Renal cortex interstitium (tissue), 15 donors: ENCODE measurements at places on chromosomes 13 and 19.

DNA sequence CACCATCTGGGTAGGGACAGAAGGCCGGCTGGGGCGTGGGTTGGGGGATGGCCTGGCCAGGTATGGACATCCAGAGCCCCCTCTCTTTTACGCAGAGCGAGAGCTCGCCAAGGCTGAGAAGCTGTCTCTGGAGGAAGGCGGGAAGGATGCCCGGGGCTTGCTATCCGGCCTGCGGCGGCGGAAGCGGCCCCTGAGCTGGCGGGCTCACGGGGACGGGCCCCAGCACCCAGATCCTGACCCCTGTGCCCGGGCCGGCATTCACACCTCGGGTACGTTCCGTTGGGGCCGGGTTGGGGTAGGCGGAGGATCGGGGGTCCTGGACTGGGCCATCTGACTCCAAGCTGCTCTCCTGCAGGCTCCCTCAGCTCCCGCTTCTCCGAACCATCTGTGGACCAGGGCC, 8.7 kb upstream of the SCN1B start:
- DNase-seq = no peak

GRCh38 chr19:1523412-1524286, at the start of gene PLK5:
PLK5 (plus strand) TSS chr19:1524077; CDS start chr19:1526997, 2,920 bp downstream.
- DNase-seq = no peak

DNA sequence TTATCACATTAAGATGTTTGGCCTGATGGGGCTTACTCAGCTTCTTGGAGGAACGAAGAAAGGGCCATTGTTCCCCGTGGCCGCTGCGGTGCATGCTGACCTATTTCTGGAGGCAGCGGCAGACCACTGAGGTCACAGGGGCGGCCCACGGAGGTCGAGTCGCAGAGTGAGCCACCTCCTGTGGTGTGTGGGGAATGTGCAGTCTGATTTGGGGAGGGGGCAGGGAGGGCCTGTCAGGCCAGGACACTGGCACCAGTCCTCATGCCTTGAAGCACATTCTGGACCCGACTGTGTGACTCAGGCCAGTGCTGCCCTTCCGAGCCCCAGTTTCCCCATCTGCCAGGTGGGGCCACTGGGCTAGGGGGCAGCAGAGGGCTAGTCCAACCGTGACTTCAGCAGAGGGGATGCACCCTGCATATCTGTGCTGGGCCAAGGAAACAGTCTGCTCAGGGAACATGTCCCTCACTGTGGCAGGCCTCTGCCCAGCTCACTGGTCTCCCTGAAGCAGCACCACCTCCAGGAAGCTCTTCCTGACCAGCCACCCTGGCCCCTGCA, 6.3 kb downstream of the SLC7A10 start:
- DNase-seq = no peak

DNA sequence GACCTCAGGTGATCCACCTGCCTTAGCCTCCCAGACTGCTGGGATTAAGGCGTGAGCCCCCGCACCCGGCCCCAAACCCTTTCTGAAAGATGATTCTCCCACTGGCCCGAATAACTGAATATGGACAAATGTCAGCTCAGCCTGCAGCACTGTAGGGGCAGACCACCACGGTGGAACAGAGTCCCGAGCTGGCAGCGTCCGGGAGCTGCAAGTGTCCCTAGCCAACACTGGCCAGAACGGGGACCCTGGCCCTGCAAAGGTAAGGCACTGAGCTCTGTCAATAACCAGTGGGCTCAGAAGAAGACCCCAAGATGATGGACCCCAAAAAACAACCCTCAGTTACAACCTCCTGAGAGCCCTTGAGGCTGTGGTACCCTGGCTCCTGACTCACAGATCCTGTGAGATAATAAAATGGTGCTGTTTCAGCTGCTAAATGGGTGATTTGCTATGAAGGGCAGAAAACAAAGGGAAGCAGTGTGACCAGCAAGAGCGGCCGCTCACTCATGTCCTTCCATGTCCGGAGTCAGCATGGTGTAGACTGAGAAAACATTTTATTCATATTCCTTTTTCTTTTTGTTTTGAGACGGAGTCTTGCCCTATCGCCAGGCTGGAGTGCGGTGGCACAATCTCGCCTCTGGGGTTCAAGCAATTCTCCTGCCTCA, 1.6 kb downstream of the LSM7 start:
- no peak for DNase-seq

GRCh38 chr13:29165840-29166239, 345.7 kb downstream of the MTUS2 start:
- no peak for DNase-seq

- no peak for DNase-seq
Measured at GRCh38 chr19:17460372-17461230, at the start of gene NXNL1. NXNL1 (minus strand) TSS chr19:17460926; CDS start chr19:17460869, 57 bp downstream.

- no peak for DNase-seq
Measured at GRCh38 chr19:36528921-36529518, 949 bp upstream of the ZNF260 start.

GRCh38 chr19:14350302-14350701, 30.9 kb upstream of the ADGRE5 start:
- no peak for DNase-seq

GRCh38 chr13:95201814-95202651, 99.2 kb downstream of the ABCC4 start:
- DNase-seq = no peak

DNA sequence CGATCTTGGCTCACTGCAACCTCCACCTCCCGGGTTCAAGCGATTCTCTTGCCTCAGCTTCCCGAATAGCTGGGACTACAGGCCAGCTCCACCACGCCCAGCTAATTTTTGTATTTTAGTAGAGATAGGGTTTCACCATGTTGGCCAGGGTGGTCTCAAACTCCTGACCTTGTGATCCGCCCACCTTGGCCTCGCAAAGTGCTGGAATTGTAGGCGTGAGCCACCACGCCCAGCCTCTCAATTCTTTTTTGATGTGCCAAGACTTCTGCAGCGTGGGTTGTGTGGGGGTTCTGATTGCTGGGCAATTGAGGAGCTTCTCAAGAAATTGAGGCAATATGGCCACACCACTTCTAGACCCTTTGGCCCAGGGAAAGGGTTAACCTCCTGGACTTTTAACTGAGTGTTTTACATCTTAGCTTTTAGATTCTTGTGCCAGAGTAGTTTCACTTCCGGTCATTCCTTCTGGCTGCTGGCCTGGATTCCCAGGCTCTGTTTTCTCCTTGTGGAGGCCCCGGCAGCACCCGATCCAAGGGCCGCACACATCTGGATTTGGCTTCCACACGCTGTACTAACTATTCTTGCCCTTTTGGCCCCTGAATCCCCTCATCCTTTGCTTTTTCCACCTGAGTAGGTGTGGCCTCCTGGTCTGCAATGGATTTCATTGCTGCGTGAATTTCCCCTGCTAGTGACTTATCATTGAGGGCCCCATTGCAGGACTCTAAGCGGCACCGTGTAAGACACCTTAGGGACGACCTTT, 14.7 kb downstream of the SMARCA4 start:
- DNase-seq = no peak

DNA sequence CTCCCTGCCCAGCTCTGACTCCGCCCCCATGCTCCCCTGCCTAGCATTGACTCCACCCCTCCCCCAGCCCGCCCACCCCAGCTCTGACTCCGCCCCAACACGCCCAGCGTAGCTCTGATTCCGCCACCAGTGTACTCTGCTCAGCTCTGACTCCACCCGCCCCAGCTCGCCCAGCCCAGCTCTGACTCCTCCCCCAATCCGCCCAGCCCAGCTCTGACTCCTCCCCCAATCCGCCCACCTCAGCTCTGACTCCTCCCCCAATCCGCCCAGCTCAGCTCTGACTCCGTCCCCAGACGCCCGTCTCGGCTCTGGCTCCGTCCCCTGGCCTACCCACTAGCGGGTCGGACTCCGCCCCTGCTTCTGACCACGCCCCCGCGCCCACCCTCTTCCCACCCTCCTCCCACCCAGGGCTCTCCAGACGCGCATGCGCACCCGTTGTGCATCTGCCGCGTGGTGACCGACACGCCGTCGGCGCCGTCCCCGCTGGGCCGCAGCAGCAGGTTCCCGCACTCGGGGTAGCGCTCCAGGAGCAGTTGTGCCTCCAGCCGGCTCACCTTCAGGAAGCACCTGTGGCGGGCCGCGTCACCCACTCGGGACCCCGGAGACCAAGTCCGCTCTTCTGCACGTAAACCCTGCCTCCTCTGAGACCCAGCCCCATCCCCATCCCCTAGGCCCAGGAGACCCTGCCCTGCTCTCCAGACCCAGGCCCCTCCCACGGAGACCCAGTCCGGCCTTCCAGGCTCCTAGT, 10.2 kb downstream of the STAP2 start:
- DNase-seq = peak; percentile 90

GRCh38 chr19:47633517-47633916, 24.6 kb downstream of the BICRA start:
- no peak for DNase-seq

GRCh38 chr19:10193790-10194499, 808 bp downstream of the DNMT1 start:
- DNase-seq = peak; percentile 6

GRCh38 chr19:33580026-33580644, 41.6 kb upstream of the CHST8 start:
- DNase-seq = no peak

- no peak for DNase-seq
Measured at GRCh38 chr19:49491030-49491803, 3.8 kb downstream of the RPL13A start.

DNA sequence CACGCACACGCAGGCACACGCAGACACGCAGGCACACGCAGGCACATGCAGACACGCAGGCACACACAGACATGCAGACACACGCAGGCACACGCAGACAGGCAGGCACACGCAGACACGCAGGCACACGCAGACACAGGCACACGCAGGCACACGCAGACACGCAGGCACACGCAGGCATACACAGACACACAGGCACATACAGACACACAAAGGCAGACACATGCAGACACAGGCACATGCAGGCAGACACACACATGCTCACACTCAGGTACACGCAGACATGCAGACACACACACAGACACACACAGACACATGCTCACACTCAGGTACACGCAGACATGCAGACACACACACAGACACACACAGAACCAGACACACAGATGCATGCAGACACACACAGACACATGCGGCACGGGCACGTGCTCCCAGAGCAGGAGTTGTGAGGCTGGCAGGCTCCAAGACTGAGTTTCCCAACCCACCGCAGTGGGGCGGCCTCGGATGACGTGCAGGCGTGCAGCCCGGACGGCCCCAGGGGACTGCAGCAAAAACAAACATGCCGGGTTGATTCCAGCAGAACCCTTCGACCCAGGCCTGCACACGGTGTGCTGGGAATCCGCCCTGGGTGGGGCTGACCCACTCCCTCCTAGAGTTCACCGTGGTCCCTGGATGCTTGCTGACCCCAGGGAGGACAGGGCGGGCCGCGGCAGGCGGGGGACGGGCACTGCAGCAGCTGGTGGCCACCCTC, 100.0 kb downstream of the GADD45B start:
- no peak for DNase-seq

GRCh38 chr19:37977992-37978391, 71.0 kb downstream of the SIPA1L3 start:
- no peak for DNase-seq

GRCh38 chr13:64626105-64626504, 2604.0 kb downstream of the PCDH9 start:
- no peak for DNase-seq

DNA sequence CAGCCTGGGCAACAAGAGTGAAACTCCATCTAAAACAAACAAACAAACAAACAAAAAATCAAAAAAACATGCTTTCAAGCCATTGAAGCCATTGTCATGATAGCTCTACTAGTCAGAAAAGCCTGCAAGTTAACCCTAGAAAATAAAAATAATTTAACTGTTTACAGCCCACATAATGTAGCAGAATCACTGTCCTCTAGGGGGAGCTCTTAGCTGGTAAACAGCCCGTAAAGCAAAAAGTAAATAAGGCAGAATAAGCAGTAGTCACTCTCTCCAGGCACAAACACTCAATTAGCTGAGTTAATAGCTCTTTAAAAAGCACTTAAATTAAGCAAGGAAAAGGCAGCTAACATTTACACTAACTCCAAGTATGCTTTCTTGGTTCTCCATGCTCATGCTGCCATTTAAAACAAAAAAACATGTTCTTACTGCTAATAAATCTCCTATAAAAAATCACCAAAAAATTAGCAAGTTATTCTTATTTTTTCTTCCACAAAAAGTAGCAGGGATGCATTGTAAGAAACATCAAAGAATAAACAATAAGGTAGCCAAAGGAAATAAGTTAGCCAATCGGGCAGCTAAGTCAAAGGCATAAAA, 11.3 kb downstream of the LILRB4 start:
- DNase-seq = no peak

DNA sequence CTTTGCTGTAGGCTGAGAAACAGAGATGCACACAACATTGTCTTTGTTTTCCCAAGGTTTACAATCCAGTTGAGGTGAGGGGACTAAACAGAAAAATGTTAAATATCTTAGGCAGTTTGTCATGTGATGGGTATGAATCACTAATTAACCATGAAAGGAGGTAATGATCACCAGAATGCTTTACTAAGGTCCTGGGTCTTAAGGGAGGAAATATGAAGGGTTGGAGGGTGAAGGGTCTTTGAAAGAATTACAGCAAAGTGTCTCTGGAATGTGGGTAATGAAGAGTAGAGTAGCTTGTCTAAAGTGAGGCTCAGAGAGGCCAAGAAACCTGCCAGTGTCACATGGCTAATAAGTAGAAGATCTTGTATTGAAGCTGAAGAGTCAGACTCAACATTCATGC, 19.0 kb downstream of the BIVM start:
- no peak for DNase-seq

DNA sequence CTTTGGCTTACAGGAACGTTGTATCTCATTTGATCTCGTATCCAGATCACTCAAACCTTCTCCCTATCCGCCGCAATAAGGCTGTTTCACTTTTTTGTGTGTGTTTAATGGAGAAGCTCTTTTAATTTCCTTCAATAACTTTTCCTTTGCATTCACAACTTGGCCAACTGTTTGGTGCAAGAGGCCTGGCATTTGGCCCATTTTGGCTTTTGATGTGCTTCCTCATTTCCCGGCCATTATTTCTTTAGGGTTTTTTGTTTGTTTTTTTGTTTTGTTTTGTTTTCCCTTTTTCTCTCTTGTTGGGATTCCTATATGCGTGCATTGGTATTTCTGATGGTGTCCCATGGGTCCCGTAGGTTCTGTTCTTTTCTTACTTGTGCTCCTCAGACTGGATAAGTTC, 6.1 kb upstream of the UPF3A start:
- no peak for DNase-seq

DNA sequence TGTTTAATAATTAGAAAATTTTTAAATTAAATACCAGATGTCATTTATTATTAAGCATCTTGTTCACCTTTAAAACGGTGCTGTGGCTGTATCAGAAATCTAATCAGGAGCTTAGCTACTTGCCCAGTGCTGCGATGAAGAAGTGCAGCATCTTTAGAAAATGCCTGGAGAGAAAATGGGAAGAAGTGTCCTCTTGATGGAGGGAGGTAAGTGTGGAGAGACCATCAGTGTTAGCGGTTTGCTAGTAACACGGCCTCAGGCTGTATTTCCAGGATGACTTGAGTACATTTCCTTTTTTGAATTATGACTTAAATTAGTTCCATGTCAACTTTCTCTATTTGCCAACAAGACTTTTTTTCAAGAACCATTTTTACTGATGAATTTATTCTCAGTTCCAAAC, 74.1 kb downstream of the SHISA2 start:
- no peak for DNase-seq
